ENCODE measurements at places on chromosomes 6 and 20.

- no peak for DNase-seq
Observed at GRCh38 chr20:5164645-5165625, 38.1 kb downstream of the CDS2 start.

GRCh38 chr6:166007349-166008263 is 160.0 kb downstream of the TBXT start:
- peak; percentile 55 for DNase-seq

DNA sequence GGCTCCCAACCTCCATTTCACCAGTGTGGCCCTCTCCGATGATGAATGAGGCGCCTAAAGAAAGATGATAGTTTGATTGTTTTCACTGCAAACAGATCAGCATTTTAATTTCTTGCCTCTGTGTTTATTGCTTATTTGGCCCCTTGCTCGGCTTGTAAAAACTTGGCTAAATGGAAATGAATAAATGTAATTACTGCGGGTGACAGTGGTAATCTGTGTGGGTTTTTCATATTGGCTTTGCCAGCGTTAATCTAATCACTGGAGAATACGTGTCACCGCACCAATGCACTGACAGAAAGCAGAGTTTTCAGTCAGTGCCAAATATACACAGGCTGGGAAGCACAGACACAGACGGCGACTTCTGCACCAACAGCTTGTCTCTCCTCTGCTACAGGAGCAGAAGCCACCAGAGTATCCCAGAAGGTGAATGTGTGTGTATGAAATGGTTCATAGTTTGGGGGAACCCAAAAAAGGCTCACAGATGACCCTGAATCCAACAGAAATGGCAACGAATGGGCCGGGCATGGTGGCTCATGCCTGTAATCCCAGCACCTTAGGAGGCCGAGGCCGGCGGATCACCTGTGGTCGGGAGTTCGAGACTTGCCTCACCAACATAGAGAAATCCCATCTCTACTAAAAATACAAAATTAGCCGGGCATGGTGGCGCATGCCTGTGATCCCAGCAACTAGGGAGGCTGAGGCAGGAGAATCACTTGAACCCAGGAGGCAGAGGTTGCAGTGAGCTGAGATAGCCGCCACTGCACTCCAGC is 534.0 kb downstream of the PKHD1 start:
- peak; percentile 44 for DNase-seq

- no peak for DNase-seq
Observed at GRCh38 chr6:9482030-9482738, 932.7 kb downstream of the TFAP2A start.

- DNase-seq = no peak
Observed at GRCh38 chr6:25387483-25387882, 108.3 kb downstream of the CARMIL1 start.

DNA sequence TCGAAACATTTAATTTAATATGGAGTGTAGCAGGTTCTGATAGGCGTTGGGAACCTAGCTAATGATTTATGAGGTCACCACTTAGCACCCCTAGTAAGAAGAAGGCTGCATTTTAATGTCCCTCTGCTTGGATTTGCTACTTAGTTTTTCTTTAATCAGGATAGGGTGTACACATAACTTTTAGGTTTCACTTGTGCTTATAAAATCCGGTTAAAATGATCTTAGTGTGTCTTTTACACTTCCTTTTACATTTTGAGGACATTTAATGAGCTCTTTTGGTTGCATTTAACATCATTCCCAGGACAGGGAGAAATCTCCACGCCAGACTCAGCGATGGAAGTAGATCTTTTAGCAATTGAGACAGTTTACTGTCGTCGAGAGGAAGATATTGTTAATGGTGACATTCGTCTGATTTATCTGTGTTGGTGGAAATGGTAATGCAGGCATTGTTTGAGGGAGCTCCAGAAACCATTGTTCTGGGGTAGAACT is 5.6 kb downstream of the TFAP2A start:
- DNase-seq = no peak
